ENCODE measurements at places on chromosomes 3 and 15.
A peak's percentile ranks its signal among the peaks of the same experiment; 100 is the strongest.

GRCh38 chr3:129317014-129317771, 38.5 kb downstream of the HMCES start:
- no peak for DNase-seq

- no peak for DNase-seq
These were observed 2.2 kb downstream of the NPTN start for GRCh38 chr15:73630921-73631362.

- DNase-seq, result no peak
These were observed 19.2 kb downstream of the MLF1 start for GRCh38 chr3:158590223-158590622.

DNA sequence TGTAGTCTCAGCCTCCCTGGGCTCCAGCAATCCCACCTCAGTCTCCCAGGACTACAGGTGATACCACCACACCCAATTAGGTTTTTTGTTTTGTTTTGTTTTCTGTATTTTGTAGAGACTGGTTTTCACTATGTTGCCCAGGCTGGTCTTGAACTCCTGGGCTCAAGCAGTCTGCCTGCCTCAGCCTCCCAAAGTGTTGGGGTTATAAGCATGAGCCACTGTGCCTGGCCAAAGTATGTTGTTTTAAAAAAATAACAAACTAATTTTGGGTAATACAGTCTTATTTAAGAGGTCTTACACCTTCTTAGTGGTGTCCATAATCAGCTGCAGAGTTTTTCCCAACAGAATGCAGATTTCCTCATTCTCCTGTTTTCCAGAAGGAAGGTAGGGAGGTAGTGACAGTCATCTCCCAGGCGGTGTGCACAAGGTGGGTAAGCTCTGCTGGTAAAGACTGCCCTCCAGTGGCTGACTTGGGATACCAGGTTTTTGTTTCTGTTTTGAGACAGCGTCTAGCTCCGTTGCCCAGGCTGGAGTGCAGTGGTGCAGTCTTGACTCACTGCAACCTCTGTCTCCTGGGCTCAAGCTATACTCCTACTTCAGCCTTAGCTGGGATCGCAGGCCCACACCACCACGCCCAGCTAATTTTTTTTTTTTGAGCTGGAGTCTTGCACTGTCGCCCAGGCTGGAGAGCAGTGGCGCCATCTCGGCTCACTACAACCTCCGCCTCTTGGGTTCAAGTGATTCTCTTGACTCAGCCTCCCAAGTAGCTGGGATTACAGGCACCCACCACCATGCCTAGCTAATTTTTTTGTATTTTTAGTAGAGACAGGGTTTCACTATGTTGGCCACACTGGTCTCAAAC, 58.4 kb downstream of the MAP6D1 start:
- peak; percentile 9 for DNase-seq

DNA sequence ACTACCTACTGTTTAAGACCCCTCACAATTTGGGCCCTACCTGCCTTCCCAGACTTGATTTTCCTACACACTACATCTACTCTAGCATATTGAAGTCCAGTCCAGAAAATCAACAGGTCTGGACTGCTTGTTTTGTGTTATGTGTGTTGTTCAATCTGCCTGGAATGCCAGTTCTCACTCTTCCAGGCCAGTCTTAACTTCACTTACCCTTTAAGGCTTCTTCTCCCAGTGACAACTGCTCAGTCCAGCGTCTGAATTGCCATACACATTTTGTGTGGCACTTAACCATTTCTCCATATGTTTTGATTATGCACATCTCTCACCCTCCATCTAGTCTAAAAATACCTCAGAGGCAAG, 1.1 kb downstream of the TICRR start:
- no peak for DNase-seq

GRCh38 chr15:45093622-45094357, 20.2 kb downstream of the DUOX2 start:
- no peak for DNase-seq

GRCh38 chr3:143166376-143166775, 46.8 kb downstream of the CHST2 start:
- DNase-seq, result no peak

- no peak for DNase-seq
These were observed 466.7 kb downstream of the ERC2 start for GRCh38 chr3:56001537-56001936.

- no peak for DNase-seq
These were observed 47.2 kb downstream of the TMEM212 start for GRCh38 chr3:171890398-171890797.

DNA sequence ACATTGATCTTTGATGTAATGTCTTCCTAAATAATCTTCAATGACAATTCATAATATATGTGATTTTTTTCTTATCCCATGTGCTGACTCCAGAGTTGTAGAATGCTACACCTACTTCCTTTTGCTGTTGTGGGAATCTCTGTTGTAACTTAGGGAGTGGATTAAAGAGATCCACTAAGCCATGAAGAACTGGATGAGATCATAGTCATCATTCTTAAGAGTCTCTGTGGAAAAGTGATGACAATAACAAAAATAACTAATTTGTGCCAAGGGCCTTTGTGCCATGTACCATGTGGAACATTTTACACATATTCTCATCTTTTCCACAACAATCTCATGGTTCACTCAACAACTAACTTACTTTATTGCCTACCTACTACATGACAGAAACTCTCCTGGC, 162.9 kb upstream of the PDZRN3 start:
- DNase-seq, result no peak

DNA sequence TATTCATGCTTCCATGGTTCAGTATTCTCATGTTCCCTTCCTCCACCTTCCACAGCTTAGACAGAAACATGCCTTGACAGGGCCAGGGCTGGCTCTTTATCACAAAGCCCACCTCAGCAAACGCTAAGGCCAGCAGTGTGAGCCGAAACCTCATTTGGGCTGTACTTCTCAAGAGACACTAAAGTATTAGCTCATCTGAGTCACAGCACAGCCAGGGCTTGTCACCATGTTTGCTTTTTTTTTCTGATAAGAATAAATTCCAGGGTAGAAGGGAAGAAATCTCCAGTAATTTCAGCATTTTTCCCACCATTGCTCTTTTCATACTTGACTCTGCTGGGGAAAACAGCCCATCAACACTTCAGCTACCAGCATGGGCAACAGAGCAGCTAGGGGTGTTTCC, 95.4 kb downstream of the MYLK start:
- DNase-seq, result no peak

DNA sequence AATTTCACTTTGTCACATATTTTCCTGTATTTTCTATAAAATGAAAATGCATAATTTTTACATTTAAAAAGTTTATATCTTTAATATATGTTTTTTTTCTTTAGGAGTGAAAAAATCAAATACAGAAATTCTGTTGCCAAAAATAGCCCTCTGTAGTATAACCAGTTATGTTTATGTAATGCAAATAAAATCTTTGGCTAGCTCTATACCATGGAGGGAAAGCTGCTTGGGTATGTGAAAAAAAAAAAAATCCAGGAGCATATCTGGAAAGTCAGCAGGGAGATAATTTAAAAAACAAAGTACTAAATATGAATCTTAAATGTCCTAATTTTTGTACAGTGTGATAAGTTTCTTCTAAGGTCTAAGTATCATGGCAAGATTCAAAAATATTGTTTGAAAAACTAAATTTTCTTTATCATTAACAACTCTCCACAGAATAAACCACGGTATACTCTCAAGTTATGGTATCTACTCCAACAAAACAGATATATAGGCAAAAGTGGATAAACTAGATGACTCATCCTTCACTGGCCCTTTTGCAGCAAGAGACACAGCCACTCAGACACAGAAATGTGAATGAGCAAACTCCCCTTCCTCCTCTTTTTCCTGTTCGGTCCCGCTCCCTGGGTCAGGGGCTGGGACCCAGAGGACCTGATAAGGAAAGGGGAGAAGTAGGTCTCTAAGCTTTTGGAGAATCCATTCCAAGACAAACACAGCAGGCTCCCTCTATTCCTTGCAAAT, 66.6 kb downstream of the PDZRN3 start:
- DNase-seq, result no peak

- DNase-seq, result no peak
These were observed 68.7 kb downstream of the AAGAB start for GRCh38 chr15:67185621-67186225.

DNA sequence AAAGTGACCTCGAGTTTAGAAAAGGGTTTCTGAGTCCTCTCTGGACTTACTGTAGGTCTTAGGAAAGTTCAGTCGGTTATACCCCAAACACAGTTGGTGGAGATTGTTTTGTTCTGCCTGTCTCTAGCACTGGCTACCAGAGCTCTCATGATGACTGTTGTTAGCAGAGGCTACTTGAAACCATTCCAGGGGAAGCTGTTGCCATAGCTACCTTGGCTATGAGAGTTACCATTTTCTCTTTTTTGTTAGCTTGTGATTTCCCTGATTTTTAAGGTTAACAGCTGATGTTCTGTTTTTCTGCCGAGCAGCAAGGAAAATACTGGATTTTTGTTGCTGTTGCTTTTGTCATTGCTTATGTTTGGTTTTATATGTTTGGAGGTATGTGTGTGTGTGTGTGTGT, 26.7 kb downstream of the ABHD2 start:
- DNase-seq, result no peak

DNA sequence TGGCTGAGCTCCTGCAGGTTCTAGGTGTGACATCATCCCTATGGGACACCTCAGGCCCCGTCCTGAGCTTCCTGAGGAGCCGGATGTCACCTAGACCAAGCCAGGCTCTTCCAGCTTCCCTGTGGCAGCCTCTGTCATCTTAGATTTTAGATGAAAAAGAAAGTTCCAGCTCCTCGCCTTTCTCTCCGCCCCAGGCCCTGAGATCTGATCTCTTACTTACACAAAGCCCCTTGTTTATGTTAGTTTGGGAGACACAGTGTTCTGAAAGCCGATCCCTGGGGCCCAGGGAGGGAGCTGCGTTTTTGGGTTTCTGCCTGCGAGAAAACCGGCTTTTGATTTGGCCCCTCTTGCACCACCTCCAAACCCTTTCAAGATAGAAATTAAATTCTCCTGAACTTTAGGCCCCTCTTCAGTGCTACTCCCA, 40.2 kb upstream of the FAM107A start:
- no peak for DNase-seq

DNA sequence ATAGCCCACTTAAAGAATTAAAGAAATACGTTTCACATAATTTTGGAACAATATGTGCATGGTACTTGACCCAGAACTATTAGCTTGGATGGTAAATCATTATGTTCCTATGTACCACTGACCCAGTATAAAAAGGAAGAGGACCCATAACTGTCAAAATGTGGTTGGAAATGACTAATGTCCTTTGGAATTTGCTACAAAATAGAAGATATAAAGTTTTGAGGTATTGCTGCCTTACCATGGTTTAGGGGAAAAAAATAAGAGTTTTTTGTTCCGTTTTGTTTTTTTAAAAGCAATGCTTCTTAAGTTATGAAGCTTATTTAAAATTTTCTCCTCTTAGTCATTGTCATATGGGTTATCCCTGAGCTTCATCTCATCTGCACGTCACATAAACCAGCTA, 15.8 kb upstream of the TFDP2 start:
- no peak for DNase-seq

- DNase-seq, result no peak
These were observed 7.4 kb downstream of the CISH start for GRCh38 chr3:50604110-50604621.

DNA sequence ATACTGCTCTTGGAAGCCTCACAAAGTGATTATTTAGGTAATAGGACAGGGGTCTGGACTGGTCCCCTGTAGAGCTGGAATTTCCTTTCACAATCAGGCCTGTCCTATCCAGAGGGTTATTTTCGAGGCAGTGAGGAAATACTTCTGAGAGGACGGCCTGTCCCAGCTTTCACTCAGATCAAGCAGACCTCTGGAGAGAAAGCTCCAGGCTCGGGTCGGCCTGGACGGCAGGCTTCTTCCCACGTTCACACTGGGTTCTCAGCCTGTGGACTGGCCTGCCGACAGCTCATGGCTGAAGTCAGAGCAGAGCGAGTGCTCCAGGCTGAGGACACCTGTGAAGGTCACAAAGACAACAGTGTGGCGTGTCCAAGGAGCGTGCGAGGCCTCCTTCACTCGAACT, 405.3 kb downstream of the VPS13C start:
- DNase-seq, result no peak

DNA sequence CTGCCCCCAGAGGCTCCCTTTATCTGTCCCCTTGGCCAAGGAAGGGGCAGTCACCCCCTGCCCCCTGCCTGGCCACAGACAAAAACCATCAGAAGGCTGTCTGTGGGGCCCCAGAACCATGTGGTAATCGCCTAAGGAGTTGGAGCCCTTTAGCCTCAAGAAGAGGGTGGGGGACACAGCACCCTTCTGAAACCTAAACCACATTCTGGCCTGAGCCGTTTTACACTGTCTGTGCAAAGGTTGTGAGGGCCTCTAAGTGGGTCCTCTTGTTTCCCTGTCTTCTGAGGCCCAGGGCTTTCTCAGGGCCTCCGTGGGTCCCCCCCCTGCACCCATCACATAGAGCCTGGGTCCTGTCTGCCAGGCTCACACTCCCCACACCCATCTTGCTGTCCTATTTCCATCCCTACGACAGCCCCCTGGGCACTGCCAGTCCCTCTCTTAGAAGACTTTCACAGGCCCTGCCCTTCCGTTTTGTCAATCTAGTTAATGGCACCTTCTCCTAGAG, 17.9 kb upstream of the RPUSD3 start:
- DNase-seq, result no peak

GRCh38 chr3:179297971-179298725, 24.7 kb upstream of the ZNF639 start:
- DNase-seq, result no peak

- DNase-seq, result no peak
These were observed 31.3 kb downstream of the CCDC13 start for GRCh38 chr3:42741796-42742195.

DNA sequence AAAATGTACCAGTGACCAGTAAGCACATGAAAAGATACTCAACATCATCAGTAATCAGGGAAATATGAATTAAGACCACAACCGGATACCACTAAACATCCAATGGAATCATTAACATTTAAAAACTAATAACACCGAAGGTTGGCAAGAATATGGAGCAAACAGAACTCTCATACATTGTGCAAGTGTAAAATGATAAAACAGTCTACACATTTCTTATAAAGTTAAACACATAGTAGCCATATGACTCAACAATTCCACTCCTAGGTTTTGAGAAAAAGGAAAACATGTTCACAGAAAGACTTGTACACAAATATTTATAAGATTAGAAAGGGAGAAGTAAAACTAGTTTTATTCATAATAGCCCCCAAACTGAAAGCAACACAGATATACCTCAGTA, 60.3 kb upstream of the SLCO2A1 start:
- DNase-seq, result no peak

- DNase-seq, result no peak
These were observed 11.1 kb upstream of the MB21D2 start for GRCh38 chr3:192928720-192929119.

- DNase-seq, result no peak
These were observed 329.7 kb downstream of the RORA start for GRCh38 chr15:60899322-60899966.

GRCh38 chr3:191973820-191974219, 512.9 kb downstream of the PYDC2 start:
- DNase-seq, result no peak

GRCh38 chr15:101611007-101611406, 41.2 kb downstream of the TM2D3 start:
- DNase-seq, result no peak

GRCh38 chr15:99117563-99118257, 12.8 kb downstream of the SYNM start:
- no peak for DNase-seq

- DNase-seq, result no peak
These were observed 12.5 kb downstream of the DNAH1 start for GRCh38 chr3:52328536-52329080.

Data from NCI-H524 treated with DMSO at 0.1 percent for 48 hours (cell line).